Keratinocyte (primary cell): ENCODE measurements at places on chromosomes 16 and 17.

DNA sequence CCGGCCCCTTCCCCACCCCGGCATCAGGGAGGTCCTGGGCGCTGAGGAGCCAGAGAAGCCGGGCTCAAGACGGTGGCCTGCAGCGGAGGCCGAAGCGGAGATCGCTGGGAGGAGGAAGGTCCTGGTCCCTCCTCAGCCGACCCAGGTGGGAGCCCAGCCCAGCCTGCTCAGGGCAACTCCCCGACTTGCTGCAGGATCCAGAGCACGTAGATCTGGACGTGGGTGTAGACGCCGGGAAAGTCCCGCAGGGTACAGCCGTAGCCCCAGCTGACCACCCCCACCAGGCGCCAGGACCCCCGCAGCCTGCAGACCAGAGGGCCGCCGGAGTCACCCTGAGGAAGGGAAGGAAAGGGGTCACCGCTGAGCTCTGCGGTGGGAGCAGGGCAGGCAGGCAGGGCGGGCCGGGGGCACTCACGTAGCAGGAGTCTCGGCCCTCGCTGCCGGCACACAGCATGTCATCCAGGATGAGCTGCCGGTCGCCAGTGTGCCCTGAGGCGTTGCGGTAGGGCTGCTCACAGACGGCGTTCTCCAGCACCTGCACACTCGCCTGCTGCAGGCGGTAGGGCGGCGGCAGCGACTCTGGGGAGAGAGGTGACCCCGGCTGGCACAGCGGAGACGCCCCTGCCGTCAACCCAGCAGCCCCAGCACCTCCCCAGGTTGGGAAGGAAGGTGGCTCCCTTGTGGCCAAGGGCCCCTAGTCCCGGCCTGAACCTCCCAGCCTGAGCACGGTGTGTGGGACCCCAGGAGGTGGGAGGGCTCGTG is 5.4 kb downstream of the TPSD1 start:
- no peak for DNase-seq

DNA sequence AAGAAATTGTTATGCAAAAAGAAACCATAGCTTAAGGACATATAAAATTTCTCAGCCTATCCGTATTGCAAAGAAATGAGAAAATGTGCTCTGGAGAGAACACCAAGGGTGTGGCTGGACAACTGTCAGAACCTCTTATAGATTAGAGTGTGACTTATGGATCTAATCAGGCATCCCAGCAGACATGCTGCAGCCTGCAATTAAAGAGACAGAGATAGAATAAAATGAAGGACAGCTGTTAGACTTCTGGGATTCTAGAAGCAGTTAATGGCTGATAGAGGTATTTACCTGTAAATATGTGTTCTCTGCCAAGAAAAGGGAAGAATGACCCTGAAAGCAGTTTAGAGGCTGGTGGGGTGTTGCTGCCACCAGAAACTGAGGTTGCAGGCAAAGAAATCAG is 160.1 kb upstream of the KIF2B start:
- DNase-seq = no peak

GRCh38 chr17:51319186-51319585 is 58.8 kb downstream of the UTP18 start:
- no peak for DNase-seq

DNA sequence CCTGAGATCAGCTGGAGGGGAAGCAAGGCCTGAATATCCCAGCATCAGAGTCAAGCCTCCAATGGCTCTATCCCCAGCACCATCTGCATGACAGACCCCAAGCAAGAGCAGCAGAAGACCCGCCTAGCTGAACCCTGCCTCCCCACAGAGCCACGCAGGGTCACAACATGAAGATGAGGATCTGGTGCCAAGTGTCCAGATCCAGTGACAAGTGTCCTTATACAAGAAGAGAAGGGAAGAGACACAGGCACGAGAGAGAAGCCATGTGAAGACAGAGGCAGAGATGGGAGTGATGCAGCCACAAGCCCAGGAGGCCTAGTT is 28.9 kb downstream of the TNFRSF13B start:
- DNase-seq = no peak

- DNase-seq = no peak
These were observed 121.3 kb upstream of the GOT2 start for GRCh38 chr16:58855291-58855863.

DNA sequence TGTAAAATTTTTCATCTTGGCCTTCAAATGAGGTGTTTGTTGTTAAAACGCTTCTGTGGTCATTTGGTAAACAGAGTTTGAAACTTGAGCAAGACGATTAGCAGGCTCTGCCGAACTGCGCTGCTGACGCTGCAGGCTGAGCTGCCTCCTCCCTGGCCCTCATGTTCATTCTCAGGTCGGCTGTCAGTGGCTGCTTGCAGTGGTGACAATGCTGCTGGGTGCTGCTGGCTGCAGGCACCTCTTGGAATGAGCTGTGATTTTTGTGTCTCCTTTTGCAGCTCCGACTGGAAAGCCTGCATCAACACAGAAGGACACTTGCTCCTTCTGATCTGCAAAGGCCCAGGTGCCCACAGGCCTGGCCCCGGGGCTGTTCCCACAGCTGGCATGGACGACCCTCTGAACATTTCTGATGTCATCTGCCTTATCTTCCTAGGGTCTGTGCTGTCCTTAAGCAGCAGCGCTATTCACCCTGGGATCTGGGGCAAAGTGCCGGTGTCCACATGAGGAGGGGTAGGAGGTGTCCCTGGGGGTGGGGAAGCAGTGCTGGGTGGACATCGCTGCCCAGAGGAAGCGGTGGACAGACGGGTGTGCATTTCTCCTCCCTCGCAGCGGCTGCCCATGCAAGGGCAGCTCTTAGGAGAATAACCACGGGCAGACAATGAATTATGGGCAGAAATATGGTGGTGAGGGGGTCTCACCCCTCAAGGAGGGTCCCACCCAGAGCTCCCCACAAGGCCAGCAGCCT is 23.1 kb upstream of the OSGIN1 start:
- DNase-seq = no peak

- DNase-seq = no peak
These were observed 16.1 kb downstream of the TLE7 start for GRCh38 chr16:71425746-71426068.

GRCh38 chr16:55906123-55906522 is 30.9 kb upstream of the CES5A start:
- DNase-seq = no peak

GRCh38 chr17:5870231-5870953 is 199.8 kb upstream of the WSCD1 start:
- DNase-seq = no peak

DNA sequence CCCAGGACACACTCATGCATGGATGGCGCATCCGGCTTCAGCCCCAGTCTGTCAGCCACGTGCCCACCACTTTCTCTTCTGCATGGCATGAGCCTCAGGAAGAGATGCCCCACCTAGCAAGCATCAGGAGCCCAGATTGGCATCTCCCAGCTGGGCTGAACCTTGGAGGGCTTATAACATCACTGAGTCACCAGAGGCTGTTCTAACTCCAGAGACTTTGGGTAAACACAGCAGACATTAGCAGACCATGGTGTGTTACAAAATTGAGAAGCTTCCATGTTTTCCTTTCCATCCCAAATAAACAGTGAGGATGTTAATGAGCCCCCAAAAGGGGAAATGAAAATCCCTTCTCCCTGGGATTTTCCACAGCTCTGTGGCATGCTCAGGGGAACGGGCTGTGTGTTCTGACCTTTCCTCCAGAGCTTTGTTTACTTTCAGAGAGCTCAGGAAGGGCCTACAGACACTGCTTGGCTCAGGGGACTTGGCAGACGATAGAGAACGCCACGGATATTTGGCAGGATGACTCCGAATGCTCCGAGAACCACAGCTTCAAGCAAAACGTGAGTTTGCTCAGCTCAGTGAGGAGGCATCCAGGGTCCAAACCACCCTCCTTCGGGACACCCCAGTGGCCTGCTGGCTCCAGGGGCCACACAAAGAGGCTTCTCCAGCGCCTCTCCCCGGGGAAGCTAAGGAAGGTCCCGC is 16.5 kb downstream of the GLP2R start:
- no peak for DNase-seq

- no peak for DNase-seq
These were observed 106.4 kb downstream of the GNAO1 start for GRCh38 chr16:56297684-56298083.

DNA sequence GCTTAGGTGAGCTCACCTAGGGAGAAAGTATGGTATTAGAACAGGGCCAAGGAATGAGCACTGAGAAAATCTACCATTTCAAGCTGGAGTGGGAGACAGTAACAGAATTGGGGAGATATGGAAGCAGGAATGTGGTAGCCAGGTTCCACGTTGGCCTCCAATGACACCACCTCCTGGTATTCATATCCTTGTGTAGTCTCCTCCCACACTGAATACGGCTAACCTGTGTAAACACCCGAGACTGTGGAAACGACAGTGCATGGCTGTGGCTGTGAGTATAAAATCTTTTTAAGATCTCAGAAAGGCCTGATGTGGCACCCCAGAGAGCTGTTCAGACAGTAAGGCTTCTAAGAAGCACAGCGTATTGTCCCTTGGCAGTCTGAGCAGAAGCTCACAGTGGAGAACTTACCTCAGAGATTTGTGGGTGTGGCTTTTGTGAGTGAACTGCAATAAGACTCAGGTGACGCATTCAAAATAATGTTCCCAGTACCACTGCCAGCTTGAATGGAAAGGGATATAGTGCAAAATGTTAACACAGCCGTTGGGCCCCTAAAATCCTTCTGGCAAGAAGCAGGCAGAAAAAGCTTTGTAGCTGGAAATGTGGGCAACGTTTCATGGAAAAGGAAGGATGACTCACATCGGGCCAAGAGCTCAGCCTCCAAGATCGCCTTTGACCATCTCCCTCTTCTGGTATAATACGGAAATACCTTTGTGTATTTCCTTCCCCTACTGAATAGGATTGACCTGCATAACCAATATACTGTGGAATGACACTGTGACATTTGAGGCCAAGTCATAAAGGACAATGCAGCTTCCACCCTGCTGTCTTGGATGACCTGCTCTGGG is 14.4 kb downstream of the SDR42E1 start:
- no peak for DNase-seq

DNA sequence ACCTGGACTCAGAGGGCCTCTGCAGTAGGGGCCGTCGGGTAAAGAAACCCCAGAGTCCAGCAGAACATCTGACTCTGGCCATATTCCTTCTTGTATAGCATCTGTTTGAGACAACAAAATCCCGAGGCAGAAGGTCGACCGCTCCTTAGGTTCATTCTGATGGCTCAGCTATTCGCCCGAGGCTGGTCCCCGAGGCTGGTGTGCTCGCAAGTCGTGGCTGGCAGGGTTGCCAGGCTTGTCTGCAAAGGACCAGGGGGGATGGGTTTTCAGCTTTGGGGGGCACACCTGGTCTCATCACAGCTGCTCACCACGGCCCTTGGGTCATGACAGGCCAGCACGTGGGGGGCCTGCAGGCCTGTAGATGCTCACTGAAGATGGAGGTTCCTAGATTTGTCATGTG is 119.1 kb downstream of the BANP start:
- DNase-seq = no peak

DNA sequence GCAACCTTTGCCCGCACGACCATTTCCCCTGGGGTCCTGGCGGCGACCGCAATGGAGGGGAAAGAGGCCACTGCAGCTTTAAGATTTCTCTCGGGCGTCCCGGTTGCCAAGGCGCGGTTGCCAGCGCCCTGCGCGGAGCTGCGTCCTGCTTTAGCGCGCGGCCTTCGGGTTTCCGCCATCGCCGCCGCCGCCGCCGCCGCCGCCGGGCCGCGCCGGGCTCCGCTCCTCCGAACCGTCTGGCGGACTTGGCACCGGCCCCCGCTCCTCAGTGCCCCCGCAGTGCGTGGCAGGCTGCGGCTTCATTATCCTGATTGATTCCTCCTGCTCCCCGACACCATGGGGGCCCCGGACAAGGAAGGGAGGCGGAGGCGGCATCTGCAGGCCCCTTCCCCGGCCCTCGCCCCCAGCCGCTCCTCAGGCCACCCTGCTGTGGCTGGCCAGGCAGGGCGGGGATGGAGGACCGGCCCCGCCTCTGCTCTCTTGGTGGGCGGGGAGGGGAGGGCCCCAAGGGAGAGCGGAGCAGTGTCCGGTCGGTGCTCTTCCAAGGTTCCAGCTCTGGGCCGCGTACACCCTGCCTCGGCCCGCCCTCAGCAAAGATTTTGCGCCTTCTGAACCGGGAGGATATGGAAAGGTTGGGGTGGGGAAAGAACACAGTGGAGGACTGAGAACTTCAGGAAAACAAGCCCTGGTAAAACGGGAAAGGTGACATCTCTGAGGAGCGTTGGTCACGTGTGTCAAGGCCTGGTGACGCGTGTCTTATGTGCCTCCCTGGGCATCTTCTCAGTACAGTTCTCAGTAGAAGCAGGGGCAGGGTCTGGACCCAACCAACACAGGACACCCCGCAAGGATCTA is 34.0 kb downstream of the NEUROD2 start:
- no peak for DNase-seq

GRCh38 chr17:80855948-80856862 is 135.4 kb upstream of the CHMP6 start:
- peak; percentile 95 for DNase-seq

GRCh38 chr16:28873543-28874201 is 4.6 kb upstream of the ATP2A1 start:
- DNase-seq = no peak

DNA sequence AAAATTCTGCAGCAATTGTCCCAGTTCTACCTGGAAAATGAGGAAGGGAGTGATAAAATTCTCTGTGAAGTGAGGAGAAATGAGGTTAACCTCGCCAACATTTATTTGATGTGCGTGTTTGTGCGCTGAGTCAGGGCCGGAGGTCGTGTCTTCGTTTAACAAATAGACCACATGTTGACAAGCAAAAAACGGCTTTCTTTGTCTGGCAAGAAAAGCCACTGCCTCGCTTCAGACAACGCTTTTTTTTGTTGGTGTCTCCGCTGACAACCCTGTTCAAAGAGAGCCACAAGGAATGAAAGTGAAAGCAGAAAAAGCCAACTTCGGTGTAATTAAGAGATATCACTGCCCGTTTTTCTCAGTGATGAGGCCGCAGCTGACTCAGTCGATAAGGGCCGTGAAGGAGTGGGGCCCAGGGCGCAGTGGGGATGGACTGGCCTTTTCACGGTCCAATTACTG is 510.6 kb downstream of the CDH13 start:
- no peak for DNase-seq

GRCh38 chr17:77640252-77640651 is 318.3 kb upstream of the TNRC6C start:
- no peak for DNase-seq

GRCh38 chr17:7014995-7015958 is 2.9 kb downstream of the RNASEK start:
- DNase-seq = no peak

DNA sequence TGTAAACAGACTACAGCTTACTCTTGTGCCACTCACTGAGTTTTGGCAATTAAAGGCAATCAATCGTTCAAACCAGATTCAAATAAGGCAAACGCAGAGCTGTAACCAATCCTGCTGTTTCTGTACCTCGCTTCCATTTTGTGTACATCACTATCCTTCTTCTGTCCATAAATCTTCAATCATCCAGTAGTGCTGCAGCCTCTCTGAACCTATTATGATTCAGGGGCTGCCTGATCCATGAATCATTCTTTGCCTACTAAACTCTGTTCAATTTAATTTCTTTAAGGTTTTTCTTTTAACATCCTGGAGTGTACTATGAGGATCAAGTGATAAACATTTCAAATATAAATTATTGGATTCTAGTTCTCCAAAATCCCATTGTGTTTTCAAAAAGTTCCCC is 93.9 kb downstream of the CEP112 start:
- DNase-seq = no peak

DNA sequence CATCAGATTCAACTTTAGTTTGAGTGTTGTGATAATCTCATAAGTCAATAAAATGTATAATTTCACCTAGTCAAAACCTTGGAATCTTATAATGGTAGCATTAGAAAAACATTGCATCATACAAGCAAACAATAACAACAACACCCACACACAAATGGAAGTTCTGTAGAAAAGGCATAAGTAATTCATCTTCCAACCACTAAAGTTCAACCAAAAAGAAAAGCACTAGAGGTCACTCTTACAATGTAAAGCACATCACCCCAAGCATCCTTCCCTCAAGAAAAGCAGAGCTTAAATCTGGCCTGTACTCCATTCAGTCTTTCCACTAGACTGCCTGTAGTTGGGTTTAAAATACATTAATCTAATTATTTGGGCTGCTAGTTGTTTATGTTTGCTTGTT is 1.8 kb downstream of the CNTNAP4 start:
- no peak for DNase-seq
